ENCODE measurements at places on chromosomes 5 and 9. TPM values are rescaled to one million over a fixed set of nuclear protein-coding genes. Genes with fewer than 3 reads are reported as not detected.

IFNA17 gene
- total RNA-seq = not detected

DNA sequence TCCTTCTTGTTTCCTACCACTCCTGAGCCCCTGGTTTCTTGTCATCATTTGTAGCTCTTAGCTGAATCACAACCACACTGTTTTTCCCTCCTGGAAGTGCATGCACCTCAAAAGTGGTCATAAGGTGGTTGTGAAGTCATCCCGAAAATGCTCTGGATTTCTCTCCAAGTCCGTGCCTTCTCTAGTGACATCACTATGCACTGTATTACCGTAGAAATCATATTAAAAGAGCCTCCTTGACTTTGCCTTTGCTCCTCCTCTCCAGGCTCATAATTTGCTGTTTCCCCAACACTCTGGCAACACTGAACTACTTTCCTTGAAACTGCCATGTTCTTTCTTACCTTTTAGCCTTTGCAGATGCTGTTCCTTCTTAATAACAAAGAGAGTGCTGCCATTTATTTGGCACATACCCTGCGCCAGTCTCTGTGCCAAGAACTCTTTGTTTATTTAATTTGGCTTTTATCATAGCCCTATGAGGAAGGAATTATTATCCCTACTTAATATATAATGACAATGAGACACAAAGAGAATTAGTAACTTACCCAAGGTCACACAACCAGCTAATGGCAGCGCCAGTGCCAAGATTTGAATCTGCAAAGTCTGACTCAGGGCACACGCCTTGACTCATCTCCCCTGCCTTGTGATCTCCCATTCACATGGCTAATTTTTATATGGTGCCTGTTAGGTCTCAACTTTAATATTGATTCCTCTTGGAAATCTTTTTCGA lies 115.4 kb downstream of the KIF4B start:
- DNase-seq = no peak

CARTPT gene
- total RNA-seq = not detected

GABRA1 gene
- not detected for total RNA-seq

- no peak for DNase-seq
These were observed 386.2 kb upstream of the IZUMO3 start for GRCh38 chr9:24931894-24932293.

GRCh38 chr5:133850811-133851210 lies 117.6 kb downstream of the C5orf15 start:
- DNase-seq = no peak

DNA sequence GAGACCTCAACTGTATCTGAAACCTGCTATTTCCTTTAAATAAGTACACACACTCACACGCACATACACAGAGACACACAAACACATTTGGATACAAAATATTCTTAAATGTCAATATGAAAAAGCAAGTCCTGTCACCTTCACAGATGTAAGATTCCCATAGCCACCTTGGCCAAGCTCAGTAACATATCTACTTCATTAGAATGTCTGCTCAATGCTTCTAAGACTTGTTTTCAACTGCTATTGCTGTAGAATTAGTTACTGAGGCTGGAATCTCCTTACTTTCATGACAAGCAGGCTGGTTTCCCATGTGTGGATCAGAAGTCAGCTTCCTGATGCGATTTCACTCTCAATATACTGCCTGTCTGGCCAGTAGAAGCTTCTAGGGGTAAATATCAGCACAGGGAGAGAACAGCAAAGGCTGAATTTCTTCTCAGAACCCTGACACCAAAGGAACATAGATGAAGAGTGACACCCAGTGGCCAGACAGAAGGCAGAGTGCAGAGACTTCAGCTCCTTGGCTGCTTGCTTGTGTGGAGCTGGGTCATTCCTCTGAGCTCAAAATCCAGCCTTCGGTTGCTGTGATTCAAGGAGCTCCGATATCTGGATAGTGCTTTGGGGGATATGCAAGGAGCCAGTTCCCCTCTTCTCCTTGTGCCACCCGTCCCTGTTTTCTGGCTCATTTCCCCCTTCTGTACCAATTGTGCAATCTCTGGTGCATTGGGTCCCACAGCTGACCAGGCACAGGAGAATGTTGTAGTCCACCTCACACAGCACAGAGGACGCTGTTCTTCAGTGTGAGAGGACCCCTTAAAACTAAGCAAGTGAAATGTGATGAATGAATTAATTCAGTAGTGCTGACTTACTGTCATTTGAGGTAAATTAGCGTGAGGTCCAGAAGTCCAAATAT lies 26.6 kb upstream of the ABLIM3 start:
- peak; percentile 56 for DNase-seq

GRCh38 chr5:78587081-78587774 lies 61.3 kb downstream of the LHFPL2 start:
- no peak for DNase-seq

TMEM252 gene
- not detected for total RNA-seq

SPACA9 gene
- 3.0 TPM for total RNA-seq
